Ureter (tissue), 1 donor: ENCODE measurements at places on chromosomes 2 and 18. TPM values are rescaled to one million over a fixed set of nuclear protein-coding genes. Genes with fewer than 3 reads are reported as not detected.

Gene IL18R1
- total RNA-seq, result 12.4 TPM

Gene MGAT4A
- 63.8 TPM for total RNA-seq

Gene FNDC4
- total RNA-seq, result 3.7 TPM

Gene ABHD1
- total RNA-seq, result 0.78 TPM

Gene RTP5
- total RNA-seq, result 0.21 TPM

Gene IGFBP5
- total RNA-seq, result 697 TPM

Gene C2orf15
- 4.9 TPM for total RNA-seq

Gene MEP1B
- not detected for total RNA-seq

Gene RGPD5
- total RNA-seq, result 68.3 TPM

Gene SPDYA
- 2.5 TPM for total RNA-seq

Gene VSNL1
- 0.39 TPM for total RNA-seq

Gene NIFK
- total RNA-seq, result 92.3 TPM
